ENCODE measurements at places on chromosomes 2 and 18. TPM values are rescaled to one million over a fixed set of nuclear protein-coding genes. Genes with fewer than 3 reads are reported as not detected.

Gene NYAP2
- not detected for total RNA-seq

Gene TMEM17
- total RNA-seq = 0.26 TPM

Gene PRSS56
- not detected for total RNA-seq

Gene CTAGE1
- not detected for total RNA-seq

Gene STK39
- total RNA-seq = 35.7 TPM

Gene UGT1A10
- total RNA-seq = not detected

Gene CHN1
- total RNA-seq = 4.5 TPM

Gene TSPYL6
- total RNA-seq = not detected

Gene LIMS4
- 0.85 TPM for total RNA-seq

Gene ANKRD62
- not detected for total RNA-seq
